Central memory CD4-positive, alpha-beta T cell (primary cell): ENCODE measurements at places on chromosomes 4 and X.

DNA sequence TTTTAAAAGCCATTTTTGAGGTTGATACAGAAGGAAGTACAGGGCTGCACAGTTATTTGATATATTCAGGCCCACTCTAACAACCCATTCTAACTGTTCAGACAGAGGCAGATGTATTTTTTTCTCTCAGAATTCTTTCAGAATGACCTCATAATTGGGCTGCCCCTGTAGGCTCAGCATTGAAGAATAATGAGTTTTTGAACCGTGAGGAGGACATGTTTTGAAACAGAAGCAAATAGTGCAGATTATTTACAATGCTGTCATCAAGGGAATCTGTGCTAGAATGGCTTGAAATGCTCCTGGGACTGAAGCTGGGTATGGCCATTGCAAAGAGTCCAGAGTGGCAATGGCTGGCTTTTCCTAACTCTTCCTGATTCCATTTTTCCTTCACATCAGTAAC lies 158.1 kb downstream of the SOX3 start:
- no peak for DNase-seq

- no peak for DNase-seq
These were observed 809 bp downstream of the ZFP92 start for GRCh38 chrX:153411988-153412574.

- DNase-seq = no peak
These were observed 294.0 kb downstream of the CAMK2D start for GRCh38 chr4:113467581-113467980.

DNA sequence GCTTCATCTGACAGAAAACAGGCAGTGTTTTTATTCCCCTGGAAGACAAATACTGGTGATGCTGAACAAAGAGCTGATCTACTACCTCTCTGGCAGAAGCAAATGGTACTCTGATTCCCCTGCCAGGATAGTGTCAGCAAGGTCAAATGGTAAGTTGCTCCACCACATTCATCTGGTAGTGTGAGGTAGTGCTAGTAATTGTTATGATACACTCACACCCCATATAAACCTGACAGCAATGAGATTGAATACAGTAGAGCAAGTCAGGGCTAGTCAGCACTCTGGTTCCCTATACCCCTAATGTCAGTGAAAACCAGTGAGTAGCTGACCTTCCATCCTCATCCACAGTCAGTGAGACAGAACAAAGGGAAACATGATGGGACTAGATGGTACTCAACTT lies 3.4 kb upstream of the SPIN4 start:
- no peak for DNase-seq

DNA sequence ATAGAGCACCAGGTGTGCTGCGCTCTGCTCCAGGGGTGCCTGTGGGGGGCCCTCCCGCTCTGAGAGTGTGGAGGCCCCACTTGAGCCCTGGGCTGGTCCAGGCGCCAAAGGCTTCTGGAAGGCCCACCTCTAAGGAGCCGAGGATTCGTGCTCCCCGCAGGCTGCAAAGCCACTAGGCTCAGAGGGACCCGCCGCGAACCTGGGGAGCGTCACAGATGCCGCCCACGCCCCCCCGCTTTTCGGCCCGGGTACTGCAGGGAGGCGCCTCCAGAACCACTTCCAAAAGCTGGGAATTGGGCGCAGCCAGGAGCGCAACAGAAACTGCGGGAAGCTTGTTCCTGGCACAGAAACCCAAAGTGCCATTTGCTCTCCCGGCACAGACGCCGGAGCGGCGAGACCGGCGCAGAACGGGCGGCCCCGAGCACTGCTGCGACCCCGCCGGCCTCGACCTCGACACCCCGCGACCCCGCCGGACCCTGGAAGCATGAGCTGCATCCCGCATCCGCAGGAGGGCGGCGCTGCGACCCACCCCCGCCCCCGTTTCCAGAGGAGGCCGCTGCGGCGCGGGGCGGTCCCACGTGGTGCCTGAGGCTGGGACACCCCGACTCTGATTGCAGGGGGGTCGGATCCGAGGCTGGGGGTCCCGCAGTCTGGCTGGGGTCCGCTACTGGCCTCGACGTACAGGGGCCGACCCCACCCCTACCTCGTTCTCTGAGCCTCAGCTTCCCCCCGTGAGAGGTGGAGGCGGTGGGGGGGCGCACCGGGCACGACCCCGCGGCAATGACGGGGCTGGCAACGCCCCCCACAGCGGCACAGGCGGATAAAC lies 30.8 kb downstream of the CPLX1 start:
- DNase-seq = no peak

DNA sequence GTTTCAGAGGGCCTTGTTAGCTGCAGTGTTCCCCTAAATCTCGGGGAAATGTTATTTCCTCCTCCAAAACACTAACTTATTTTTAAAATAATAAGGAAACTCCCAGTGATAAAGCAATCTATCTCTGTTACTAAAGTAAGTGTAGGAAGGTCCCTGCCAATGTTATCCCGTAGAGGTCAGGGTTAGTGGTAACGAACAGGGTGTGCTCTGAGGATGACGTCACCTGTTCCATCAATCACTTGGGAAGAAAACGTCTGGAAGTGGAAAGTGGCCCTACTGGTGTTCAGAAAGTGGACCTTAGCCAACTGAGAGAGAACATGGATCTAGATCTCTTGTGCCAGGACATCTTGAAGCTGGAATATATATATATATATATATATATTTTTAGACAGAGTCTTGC lies 249.5 kb downstream of the BCOR start:
- no peak for DNase-seq

DNA sequence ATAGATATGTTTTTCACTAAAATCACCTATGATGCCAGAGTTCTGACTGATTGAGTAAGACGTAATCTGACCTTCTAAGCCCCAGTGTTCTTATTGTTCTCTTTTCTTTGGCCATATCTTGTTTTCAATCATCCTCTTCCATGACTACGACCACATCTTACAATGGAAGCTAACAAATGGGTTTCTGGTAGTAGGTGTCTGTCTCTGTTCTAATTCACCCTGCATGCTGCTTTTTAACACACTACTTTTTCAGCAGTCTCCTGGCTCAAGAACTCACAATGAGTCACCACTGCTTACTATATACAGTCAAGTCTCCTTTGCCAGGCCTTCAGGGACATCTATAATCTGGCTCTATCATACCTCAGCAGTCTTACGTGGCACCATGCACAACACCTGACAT lies 146.1 kb downstream of the NEXMIF start:
- DNase-seq = no peak

DNA sequence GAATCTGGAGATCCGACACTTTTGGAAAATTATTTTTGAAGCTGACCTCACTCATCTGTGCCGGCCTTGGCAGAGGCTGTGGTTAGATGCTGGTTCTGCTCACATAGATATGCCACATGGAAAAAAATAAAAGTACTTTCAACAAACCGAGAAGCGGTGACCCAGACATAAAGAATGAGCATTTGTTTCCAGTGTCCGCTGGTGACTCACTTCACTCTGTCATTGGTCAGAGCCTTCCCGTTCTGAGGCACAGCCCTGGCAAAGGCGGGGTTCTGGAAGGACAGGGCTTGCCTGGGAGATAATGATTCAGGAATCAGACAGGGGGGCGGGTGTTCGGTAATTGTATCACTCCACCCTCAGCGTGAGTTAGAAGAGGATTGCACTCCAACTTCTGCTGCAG lies 172.4 kb upstream of the MXRA5 start:
- no peak for DNase-seq

GRCh38 chr4:108742451-108743420 lies 20.1 kb downstream of the ETNPPL start:
- DNase-seq = no peak

DNA sequence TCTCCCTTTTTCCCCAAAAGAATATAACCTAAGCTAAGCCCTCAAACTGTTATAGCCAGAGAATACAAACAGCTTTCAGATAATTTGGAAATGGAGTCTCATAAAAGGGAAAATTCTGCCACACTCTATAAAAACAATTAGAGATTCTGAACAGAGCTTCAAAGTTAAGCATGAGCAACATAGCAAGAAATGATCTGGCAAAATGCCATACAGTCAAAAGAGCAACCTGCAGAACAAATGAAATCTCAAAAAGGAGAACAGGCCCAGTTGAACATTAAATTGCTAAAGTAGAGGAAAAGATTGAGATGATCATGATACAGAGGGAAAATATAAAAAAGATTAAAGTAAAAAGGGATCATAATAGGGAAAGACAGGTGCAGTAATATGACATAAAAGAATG lies 250.5 kb downstream of the TLL1 start:
- DNase-seq = no peak

GRCh38 chr4:20422398-20422797 lies 170.7 kb downstream of the SLIT2 start:
- DNase-seq = peak; percentile 13

GRCh38 chrX:2756548-2756947 lies 4.7 kb downstream of the XG start:
- DNase-seq = no peak

DNA sequence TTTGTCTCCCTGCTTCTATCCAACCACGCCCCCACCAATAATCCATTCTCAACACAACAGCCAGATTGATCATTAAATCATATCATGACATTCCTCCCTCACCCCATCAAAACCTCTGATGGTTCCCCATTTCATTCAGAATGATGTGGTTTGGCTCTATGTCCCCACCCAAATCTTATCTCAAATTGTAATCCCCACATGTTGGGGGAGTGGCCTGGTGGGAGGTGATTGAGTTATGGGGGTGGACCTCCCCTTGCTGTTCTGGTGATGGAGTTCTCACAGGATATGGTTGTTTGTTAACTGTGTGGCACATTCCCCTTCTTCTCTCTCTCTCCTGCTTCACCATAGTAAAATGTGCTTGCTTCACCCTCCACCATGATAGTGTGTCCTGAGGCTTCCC lies 23.3 kb downstream of the TRMT2B start:
- DNase-seq = no peak

GRCh38 chrX:108735679-108736508 lies 469 bp downstream of the IRS4 start:
- no peak for DNase-seq

DNA sequence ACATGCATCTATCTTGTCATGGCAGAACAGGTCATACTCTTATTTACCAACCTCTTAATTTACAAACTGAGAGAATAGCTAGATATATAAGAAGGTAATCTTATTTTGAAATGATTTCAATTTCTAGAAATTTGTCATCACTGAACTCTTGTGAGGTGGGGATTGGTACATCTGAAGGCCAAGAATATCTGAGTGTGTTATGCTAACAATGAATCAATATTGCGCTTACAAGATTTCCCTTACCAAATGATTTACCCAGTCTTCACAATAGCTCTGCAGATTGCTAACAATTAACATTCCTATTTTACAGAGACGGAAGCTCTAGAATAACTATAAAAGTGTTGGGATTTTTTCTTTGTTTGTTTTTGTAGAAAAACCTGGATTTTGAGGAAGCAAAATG lies 48.3 kb downstream of the RBPJ start:
- DNase-seq = no peak

DNA sequence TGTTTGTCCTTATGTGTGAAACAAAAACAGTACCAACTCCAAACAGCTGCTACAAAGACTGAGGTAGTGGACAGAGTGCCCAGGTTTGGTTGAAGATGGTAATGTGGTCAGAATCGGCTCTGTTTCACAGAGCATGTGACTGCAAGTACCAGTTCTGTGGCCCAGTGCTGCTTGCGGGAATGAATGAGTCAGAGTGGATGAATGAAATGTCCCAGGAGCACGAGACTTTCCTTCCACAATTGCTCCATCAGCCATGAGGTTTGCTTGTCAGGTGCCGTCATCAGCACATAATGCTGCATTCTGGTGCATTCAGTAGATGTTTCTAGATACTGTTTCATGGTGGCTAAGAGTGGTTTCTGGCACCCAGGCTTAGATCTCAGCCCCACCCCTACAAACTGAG lies 84.2 kb downstream of the GPR143 start:
- DNase-seq = no peak

DNA sequence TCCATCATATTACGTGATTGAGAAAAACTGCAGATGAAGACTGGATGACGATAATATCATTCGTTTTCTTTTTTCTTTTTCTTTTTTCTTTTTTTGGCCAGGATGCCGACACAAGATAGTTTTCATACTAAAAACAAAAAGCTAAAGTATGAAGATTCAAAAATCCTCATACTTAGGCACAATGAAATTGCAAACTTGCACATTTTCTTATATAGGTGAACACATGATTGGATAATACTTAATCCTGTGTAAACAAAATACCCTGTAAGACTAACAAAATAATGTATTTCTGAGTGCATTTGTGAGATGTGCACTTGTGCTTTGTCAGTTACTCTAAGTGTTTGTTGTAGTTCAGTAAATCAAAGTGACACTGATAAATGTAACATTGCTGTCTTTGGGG lies 568.9 kb downstream of the ANKRD50 start:
- DNase-seq = no peak

GRCh38 chr4:122824616-122825015 lies 2.0 kb upstream of the FGF2 start:
- DNase-seq = no peak

DNA sequence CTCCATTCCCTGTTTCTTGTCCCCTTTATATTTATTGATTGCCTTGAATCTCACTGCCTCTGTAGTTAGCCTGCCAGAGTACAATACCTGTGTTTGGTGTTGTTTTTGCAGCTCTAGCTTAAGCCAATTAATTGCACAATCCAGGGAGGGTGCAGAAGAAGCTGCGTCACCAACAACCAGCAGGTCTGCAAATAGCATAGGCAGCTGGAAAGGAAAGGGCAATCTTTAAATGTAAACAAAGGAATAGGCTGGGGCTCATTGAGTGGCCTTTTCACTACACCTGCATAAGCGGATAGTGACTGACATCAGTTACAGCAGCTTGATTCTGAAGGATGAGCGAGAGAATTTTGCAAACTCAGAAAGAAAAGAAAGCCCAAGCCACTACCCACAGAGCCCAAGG lies 106.8 kb upstream of the RAI2 start:
- DNase-seq = no peak
